Epithelial cell of esophagus (primary cell): ENCODE measurements at places on chromosomes 4 and X.

- DNase-seq, result no peak
Observed at GRCh38 chr4:3852309-3852708, 86.1 kb downstream of the ADRA2C start.

DNA sequence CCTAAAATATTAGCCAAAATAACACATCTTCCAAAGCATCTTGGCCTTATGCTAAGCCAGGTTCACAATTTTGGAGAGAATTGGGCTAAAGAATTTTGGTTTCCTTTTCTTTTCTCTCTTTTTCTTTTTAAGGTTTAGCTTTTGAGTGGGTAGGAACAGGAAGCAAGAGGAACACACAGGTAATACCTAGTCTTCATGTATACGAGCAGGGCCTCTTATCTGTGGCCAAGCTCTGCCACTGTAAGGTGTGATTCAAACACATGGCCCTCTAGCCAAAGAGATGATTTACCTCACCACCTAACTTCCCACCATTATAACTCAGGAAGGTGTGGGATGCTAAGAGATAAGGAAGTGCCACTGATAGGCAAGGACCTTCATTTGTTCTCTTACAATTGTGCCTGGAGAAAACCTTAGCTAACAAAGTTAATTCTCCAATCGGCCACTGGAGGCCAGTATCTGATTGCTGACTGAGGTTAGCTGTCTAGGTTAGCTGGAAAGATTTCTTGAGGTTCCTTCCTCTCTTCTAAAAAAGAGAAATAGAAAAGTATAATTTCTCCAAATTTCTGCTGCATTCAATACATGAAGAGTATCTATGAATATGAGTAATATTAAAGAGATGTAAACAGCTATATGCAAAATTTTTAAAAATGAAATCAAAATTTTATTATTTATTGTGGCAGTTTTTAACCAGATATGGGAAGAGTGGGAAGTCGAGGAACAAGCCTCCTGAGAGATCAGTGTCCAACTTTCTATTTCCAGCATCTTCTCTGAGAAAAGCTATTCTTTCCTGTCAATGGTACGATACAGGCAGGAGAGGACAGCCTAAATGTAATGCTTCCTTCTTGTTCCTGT lies 30.1 kb upstream of the BBS7 start:
- DNase-seq, result peak; percentile 66

GRCh38 chr4:4875147-4875546 lies 15.7 kb downstream of the MSX1 start:
- DNase-seq, result no peak

GRCh38 chr4:99762728-99763127 lies 53.9 kb upstream of the DAPP1 start:
- DNase-seq, result no peak

- DNase-seq, result no peak
Observed at GRCh38 chr4:20086067-20086798, 165.5 kb upstream of the SLIT2 start.

DNA sequence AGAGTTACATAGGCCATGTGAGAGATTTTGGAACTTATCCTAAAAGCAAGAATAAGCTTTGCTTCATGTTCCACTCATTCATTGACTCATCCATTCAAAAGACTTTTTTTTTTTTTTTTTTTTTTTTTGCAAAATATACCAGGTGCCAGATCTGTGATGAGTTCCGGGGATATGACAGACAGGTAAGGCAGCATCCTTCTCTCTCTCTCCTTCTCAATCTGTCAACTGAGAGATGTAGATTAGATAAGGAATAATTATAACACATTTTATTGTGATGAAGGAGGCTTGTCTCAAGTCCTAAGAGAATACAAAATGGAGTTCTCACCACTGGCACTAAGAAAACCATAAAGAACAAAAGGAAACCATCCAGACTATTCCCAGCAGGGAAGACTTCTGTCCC lies 190.2 kb upstream of the CPEB2 start:
- no peak for DNase-seq

DNA sequence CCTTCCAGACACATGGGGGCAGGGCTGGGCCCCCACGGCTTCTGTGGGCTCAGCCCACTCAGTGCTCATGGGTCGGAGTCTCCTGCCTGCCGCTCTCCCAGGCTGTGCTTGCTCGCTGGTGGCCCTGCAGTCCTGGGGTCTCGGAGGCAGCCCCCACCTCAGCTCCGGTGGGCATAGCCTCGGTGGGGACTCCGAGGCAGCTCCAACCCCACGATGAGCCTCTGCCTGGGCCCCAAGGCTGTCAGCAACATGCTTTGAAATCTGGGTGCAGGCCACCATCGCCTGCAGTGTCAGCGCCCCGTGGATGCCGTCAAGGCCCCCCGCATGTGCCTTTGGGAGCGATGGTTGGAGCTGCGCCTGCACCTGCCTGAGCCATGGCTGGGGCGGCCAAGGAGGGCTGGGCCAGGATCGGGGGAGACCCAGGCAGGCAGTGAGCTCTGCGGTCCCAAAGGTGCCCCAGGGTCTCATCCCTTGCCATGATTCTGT lies 30.2 kb upstream of the SPON2 start:
- no peak for DNase-seq
